NCI-H1092 (cell line): ENCODE measurements at places on chromosomes 11 and 22.

- DNase-seq, result no peak
Measured at GRCh38 chr11:117478926-117479325, 151.3 kb downstream of the CEP164 start.

DNA sequence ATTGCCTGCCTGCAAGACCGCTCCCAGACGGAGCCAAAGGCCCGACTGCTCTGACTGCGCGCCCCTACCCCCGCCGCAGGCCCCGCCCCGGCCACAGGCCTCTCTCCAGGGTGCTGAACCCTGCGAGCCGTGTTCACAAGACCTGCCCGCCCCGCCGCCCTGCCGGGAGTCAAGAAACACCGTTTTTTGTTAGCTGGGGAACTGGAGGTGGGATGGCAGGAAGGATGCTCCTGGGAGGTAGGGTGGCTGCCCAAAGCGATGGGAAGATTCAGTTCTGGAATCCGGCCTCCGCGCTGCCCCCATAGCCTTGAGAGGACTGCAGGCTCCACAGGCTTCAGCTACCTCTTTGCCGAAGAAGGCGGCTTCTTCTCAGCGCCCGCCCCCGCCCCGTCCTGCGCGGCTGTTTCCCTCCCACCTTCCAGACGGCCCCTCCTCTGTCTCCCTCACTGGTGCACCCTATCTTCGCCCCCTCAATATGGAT lies 2.7 kb upstream of the PDE2A start:
- no peak for DNase-seq

DNA sequence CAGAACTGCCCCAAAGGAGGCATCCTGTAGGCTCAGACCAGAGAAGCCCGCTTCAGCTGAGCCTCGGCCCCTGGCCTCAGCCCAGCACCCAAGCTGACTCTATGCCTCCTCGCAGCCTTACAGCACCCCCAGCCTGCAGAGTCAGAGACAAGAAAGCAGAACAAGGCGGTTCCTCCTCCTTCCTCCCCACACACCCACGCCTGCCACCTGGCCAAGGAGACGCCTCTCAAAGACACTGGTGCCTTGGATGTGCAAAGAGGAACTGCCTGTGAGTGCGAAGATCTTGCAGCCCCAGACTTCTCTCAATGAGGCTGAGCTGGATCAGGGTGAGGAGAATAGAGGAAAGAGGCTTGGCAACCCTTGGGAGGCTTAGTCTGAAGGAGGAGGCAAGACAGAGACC lies 60.2 kb downstream of the PDE2A start:
- no peak for DNase-seq

GRCh38 chr22:32281072-32281471 lies 25.9 kb upstream of the SLC5A4 start:
- DNase-seq, result no peak

DNA sequence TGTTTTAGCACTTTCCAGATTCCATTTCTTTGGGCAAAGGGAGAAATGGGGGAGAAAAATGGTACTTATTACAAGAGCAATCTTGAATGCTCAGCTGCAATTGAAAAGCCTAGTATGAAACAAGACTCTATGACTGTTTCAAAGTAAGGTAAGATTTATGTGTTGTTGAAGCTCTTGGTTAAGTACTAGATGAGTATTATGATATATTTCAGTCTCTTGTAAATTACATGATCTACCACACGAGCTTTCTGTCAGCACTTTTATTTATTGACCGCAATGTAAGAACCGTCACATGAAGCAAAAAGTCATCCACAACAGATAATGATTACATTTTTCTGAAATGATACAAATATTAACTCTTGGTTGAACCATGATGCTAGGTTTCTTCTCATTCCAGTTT lies 906.7 kb upstream of the CHORDC1 start:
- DNase-seq, result no peak

- no peak for DNase-seq
Measured at GRCh38 chr11:112725636-112726035, 235.6 kb upstream of the NCAM1 start.

- no peak for DNase-seq
Measured at GRCh38 chr11:78365381-78365792, 52.2 kb downstream of the GAB2 start.

- no peak for DNase-seq
Measured at GRCh38 chr11:116172851-116173250, 599.9 kb downstream of the BUD13 start.

DNA sequence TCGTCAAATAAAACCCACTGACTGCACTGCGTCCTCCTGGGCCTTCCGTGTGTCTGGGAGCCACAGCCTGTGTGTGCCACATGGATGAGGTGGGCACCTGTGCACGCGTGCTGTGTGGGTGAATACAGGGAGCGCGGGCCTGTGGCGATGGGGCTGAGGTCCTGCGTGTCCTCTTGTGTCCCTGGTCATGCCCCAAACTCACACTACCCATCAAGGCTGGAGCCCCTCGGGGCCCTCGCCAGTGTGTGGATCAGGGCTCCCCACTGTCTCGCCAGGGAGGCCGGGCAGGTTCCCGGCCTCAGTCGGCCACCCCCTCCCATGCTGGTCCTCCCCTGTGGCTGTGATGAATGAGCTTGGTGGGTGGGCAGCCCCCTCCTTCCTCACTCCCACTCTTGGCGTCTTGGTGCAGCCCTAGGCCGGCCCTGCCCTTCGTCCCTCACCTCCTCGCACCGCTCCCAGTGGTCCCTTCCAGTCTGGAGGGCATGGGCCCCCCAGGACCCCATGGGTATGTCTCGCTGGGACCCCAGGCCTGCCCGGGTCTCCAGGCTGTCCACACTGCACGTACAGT lies 707 bp upstream of the CD151 start:
- DNase-seq, result no peak

DNA sequence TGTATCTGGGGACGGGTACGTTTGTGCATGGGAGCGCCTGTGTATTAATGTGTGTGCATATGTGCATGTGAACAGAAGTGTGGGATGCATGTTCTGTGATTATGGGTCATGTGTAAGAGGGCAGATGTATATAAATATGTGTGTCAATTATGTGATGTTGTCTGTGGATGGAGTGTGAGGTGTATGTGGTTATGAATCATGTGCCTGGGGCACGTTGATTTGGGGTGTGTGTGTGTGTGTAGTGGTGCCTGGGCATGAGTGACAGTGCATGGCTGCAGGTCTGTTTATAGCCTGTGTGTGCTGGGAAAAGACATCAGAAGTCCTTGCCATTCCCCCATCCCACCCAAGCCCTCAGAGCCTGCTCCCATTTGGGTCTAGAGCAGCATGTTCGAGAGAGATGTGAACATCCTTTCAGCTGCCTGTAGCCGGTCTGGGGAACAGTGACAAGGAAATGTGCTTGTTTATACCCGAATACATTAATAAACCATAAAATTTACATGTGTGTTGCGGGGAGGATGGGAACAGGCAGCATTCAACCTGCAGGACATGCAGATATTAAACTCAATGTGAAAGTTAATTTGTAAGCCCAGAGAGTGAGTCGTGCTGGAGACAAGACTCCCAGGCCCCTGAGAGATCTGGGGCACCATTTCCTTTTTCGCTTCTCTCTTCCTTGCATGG lies 129.0 kb downstream of the NECTIN1 start:
- no peak for DNase-seq

DNA sequence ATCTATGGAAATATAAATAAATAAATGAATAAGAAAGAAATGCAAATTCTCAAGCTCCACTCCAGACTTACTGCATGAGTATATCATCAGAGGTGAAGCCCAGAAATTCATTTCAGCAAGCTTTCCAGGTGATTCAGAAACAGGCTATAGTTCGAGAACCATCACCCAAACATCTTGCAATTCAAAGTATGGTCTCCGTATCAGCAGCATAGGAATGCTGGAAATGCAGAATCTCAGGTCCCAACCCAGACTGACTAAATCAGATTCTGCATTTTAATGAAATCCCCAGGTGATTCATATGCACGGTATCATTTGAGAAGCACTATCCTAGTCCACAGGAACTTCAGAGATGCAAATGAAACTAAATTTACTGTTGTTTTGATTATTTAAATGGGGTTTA lies 95.3 kb downstream of the SERGEF start:
- no peak for DNase-seq

DNA sequence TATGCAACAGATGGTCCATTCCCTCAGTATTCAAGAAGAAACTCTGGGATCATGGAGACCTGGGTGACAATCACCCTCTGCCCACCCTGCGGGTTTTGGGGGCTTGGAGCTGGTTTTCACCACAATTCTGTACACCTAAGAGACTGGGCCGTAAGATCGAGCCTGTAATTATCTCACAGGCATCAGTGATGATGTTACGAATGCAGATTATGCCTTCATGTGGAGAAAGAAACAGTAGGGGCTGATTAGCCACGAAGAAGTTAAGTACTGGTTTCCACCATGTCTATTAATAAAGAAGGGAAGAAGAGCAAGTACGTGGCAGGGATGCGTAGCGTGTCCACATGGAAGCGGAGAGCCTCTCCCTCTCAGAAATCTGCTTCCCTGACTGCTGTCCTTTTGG lies 5.3 kb upstream of the EFCAB6 start:
- no peak for DNase-seq

- DNase-seq, result no peak
Measured at GRCh38 chr11:126734752-126735151, 265.8 kb downstream of the KIRREL3 start.

DNA sequence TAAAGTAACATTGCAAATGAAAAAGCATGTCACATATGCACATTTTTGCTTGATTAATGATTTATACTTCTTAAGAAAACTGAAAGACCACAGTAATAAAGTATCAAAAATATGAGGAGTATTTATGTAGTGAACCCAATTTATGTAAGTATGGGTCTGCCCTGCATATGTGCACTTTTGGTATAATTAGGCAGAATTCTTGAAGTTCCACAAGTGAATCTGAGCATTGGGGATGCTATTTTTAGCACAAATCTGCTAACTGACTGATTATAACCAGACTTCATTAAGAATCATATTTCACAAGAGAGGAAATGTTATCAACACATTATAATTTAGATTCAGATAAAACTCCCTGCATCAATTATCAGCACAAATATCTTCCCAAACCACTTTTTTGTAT lies 407.1 kb upstream of the LRRC4C start:
- no peak for DNase-seq

DNA sequence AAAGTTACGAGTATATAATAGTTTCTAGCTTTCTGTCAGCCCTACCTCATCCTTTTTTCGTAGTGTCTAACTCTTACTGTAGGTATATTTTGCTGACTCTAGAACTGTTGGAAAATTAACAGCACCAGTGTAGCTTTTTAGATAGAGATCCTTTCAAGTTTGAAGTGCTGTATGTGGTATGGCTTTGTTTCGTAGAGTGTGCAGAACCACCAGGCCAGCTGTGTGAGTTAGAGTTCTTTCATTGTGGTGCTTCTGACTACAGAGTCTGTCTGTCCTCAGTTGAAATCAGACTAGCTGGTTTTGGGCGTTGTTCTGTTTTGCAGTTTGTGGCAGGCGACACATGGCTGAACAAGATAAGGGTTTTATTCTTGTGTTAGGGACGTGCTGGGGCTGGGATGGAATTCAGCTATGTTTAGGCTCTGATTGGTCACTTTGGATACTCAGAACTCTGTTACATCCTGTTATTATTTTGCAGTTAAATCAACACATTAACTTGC lies 3.2 kb downstream of the ARHGEF12 start:
- no peak for DNase-seq

- DNase-seq, result peak; percentile 76
Measured at GRCh38 chr11:44564670-44565210, 723 bp upstream of the CD82 start.

- DNase-seq, result no peak
Measured at GRCh38 chr11:42528911-42529310, 782.9 kb upstream of the API5 start.

DNA sequence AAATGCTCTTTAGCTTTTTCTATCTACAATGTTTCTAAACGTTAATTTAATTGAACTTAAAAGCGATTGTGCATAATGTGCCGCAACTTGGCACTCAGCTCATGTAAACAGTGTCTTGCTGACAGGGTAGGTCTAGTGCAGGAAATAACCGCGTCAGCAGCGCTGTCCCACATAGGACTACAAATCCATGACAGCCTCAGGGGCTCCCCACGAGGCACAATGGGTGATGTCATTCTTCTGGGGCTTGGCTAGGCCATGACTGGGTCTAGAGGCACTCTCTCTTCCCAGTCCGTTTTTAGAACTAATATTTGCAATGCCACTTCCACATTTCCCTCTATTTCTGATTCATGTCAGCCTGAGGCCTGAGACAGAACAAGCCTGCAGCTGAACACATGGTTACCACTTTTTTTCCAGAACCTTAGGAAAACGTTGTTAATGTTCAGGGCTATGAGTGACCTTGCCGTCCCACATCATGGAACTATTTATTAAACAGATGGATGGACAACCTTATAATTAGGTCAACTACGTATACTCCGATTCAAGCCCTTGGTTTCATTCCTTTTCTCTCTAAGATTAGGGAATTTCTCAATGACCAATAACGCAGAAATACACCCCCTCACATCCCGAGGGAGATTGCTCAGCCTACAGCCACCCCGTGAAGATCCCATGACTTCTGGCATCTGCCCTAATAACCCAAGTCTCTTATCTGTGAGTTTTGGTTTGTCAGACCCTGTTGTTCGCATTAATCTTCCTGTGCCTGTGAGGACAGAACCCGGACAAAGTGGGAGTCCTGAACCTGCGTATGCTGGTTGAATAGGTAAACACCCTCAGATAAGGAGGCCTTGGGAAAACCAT lies 19.4 kb upstream of the SNX32 start:
- no peak for DNase-seq

DNA sequence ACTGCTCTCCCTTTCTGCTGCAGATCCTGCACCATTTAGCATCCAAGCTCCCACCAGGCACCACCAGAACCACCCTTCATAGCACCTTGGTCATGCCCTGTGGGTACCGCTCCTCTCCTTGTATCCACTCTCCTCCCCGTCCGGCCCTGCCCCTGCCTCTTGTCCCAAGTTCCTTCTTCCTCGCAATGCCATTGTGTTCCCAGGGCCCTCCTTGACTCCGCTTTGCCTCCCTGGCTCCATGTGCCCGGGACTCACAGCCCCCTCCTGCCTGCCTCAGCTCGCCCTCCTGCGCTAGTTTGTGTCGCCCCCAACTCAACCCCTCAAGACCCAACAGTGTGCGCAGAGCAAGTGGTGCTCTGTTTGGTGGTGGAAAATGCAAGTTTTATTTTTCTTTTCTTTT lies 10.8 kb downstream of the FADS2 start:
- no peak for DNase-seq

- no peak for DNase-seq
Measured at GRCh38 chr11:103170865-103171264, 61.6 kb downstream of the DYNC2H1 start.

DNA sequence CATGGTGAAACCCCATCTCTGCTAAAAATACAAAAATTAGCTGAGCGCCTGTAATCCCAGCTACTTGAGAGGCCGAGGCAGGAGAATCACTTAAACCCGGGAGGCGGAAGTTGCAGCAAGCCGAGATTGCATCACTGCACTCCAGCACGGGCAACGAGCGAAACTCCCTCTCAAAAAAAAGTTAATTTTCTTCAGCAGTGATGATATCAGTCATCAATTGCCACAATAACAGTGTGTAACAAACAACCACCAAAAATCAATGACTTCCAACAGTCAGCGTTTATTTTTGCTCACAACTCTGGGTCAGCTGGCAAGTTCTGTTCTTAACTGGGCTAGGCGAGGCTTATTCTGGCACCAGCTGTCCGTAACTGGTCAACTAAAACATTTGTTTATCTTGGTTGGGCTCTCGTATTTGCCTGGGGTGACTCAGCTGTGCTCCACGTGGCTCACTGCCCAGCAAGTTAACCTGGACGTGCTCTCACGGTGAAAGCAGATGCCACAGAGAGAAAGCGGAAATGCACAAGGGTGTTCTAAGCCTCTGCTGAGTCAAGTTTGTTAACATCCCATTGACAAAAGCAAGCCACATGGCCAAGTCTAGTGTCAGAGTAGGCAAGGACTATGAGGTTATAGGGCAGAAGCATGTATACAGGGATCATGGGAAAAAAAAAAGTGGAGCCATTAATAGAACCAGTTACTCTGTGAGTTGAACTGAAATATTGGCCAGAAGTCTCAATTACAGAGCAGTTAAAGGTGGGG lies 52.1 kb downstream of the LHFPL7 start:
- DNase-seq, result peak; percentile 81
